HFFc6 (cell line): ENCODE measurements at places on chromosomes 16 and 17. TPM values are rescaled to one million over a fixed set of nuclear protein-coding genes. Genes with fewer than 3 reads are reported as not detected.

The SYCE1L gene
- total RNA-seq = not detected in 3 replicates

The KRTAP2-3 gene
- 36.9 to 102 TPM (median 96.7 TPM) in 3 replicates for total RNA-seq

The FOXN1 gene
- total RNA-seq = not detected in 3 replicates

The IGFBP4 gene
- total RNA-seq = 569 to 790 TPM (median 666 TPM) in 3 replicates

The CRHR1 gene
- total RNA-seq = not detected in 3 replicates

The DLX4 gene
- not detected in 3 replicates for total RNA-seq
